Thoracic aorta (tissue), 2 donors: ENCODE measurements at places on chromosomes 6 and 20. TPM values are rescaled to one million over a fixed set of nuclear protein-coding genes. Genes with fewer than 3 reads are reported as not detected.

DNA sequence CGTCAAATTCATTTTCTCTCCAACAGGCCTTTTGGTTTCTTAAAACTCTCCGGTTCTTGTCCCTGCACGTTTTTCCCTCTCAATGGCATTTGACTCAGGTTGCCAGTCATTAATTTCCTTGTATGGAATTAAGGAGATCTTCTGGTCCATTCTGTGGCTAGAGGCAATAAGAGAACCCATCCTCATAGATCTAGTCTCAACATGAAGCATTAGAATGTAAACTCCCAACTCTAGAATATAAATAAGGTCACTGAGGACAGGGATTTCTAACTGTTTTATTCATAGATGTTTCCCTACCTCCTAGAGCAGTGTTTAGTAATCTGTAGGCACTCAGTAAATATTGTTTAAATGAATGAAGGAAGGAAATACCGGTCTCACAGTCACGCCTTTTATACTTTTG lies 185.2 kb upstream of the FLRT3 start:
- no peak for DNase-seq

DNA sequence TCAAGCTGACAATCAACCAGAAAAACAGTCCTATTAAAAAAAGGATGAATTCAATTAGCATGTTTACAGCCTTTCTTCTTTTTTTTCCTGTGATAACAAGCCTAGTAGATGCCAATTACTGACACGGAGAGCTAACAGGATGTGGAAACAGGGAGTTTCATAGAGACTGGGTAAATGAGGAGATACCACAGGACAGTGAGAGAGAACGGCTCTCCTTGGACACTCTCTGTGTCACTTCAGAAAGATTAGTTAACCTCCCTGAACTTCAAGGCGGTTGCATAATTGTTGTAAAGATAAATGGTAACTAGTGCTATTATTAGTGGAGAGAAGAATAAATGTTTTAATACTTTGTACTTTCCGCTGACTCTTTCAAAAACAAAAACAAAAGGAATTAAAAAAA lies 14.8 kb downstream of the SLC17A5 start:
- DNase-seq, result no peak

GRCh38 chr20:49973981-49974380 lies 8.8 kb upstream of the SNAI1 start:
- DNase-seq, result no peak

DNA sequence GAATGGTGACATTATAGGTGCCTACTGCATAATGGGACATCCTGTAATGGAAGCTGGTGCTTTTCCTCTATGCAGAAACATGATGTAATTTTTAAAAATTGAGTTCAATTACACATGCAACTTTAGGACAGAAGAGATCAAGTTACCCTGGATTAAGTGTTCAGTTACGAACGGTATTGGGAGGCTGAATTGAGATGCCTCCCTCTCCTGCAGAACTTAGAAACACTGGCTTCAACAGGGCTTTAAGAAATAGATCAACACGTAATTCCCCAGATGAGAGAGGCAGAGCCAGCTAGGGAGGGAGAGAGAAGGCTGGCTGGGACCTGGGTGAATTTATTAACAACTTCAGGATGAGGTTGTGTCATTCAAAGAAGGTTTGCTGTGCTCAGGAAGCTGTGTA lies 232.8 kb downstream of the CDH26 start:
- DNase-seq, result no peak

- no peak for DNase-seq
Observed at GRCh38 chr20:18822832-18823231, 9.2 kb downstream of the SCP2D1 start.

GRCh38 chr6:168122521-168122920 lies 43.5 kb upstream of the FRMD1 start:
- no peak for DNase-seq

GRCh38 chr6:43052842-43053544 lies 658 bp downstream of the CUL7 start:
- DNase-seq, result no peak

- DNase-seq, result no peak
Observed at GRCh38 chr6:35042031-35042815, 98.9 kb downstream of the TCP11 start.

- DNase-seq, result no peak
Observed at GRCh38 chr20:8535403-8536261, 403.6 kb downstream of the PLCB1 start.

DNA sequence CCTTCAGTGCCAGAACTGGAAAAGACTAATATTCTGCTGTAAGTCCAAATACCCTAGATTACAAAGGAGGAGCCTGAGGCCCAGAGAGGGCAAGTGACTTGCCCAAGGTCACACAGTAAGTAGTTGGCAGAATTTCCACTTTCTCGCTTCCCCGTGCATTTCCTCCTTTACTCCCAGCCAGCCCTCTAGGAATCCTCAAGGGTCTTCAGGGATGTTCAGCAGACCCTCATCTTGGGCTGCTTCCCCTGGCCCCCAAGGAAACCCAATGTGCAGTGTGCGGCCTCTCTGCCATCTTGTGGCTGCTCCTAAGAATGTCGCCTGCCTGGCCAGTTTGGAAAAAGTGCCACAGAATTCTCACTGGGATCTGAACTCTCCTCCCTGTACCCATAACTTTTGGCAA lies 217.7 kb upstream of the LRFN2 start:
- no peak for DNase-seq

GRCh38 chr6:148044261-148044751 lies 298.3 kb upstream of the SASH1 start:
- no peak for DNase-seq

- no peak for DNase-seq
Observed at GRCh38 chr6:69285054-69285453, 511.8 kb downstream of the LMBRD1 start.

DNA sequence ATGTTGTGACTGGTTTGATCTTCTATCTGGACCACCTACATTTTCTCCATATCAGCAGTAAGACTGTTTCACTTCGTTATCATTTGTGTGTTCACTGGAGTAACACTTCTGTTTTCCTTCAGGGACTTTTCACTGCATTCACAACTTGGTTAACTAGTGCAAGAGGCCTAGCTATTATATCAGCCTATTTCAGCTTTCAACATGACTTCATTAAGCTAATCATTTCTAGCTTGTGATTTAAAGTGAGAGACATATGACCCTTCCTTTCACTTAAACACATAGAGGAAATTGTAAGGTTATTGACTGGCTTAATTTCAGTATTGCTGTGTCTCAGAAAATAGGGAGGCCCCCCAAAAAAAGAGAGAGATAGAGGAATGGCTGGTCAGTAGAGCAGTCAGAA lies 622.8 kb upstream of the NRSN1 start:
- DNase-seq, result no peak

DNA sequence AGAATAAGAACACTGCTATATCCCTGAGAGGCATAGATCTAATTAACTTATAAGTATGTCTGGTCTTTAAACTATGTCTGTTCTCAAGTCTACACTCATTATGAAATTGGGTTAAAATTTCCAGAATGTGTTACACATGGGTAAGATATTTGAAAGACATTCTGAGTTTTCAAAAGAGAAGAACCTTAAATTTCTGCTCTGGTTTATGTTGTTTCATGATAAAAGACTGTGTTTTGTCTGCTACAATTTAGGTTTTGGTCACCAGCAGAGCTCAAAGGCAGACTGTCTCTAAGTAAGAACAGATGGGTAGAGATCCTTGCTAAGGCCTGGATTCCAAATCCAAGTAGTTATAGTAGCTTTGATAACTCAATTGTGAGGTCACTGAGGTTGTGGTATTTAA lies 6.0 kb downstream of the STMND1 start:
- no peak for DNase-seq

Gene MARCKS
- 34.3 TPM for total RNA-seq

Gene HLA-DQB1
- total RNA-seq, result 11.1 TPM

- no peak for DNase-seq
Observed at GRCh38 chr20:16007164-16007563, 566.1 kb downstream of the KIF16B start.

DNA sequence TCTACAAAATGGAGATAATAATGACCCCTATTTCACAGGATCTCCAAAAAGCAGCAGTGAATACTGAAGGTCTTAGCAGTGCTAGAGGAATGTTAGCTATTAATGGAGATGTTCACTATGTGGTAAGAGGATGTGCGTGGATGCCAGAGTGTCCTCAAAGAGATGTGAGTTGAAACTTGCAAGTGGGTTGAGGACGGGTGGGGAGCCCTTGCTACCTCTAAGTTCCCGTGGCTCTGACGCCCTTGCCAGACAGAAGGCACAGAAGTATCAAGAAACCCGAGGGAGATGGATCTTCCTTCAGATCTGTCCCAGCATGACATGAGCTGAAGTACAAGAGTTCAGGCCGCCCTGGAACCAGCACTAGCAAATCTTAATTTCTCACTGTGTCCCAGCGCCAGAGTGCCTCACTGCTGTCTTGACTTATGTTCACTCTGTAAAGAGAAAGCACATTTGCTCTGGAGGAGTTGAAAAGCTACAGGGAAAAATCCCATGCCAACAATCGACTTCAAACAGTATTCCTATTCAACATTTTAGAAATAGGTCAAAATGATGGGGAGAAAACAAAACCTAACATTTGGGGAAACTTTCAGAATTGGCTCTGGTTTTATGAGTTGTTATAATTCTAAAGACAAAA lies 59.5 kb downstream of the FYN start:
- no peak for DNase-seq

GRCh38 chr6:38099221-38099620 lies 279.7 kb downstream of the ZFAND3 start:
- no peak for DNase-seq

DNA sequence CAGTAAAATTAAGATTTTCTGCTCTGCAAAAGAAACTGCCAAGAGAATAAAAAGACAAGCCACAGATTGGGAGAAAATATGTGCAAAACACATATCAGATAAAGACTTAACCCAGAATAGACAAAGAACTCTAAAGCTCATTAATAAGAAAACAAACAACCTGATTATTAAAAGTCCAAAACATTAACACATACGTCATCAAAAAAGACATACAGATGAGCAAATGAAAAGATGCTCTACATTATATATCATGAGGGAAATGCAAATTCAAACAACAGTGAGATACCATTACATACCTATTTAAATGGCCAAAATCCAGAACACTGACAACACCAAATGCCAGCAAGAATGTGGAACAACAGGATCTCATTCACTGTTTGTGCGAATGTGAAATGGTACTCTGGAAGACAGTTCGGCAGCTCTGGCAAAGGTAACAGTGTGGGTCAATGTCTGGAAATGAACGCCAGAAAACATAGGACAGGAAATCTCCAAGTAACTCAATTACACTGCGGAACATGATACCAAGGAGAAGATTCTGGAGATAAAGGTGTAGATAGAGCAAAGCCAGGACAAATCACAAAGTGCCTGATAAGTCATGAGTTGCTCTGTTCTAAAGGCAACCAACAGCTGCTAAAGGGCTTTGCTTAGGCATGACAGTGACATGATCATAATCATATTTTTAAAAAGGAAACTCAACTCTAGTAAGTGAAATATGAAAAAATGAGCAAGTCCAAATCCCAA lies 96.8 kb downstream of the PDE10A start:
- DNase-seq, result no peak

DNA sequence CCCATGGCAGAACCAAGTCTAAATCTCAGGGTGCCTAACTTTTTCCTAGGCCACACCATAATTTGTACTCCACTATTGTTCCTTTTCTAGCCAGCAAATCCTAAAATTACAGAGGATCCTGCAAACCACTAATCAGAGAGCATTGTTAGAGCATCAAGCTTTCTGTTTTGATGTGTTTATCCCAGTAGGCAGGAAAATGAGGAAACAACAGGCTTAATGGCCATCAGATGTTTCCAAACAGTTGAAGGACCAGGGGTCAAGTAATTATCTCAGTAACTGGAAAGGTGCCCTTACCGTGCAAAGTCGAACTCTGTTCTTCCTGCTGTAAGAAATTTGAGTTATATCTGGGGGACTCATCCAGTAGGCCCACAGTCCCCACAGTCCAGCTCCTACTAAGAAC lies 58.7 kb downstream of the RALY start:
- no peak for DNase-seq

GRCh38 chr20:17635332-17636244 lies 46.5 kb downstream of the RRBP1 start:
- DNase-seq, result no peak

GRCh38 chr6:20575125-20575524 lies 40.9 kb downstream of the CDKAL1 start:
- no peak for DNase-seq

DNA sequence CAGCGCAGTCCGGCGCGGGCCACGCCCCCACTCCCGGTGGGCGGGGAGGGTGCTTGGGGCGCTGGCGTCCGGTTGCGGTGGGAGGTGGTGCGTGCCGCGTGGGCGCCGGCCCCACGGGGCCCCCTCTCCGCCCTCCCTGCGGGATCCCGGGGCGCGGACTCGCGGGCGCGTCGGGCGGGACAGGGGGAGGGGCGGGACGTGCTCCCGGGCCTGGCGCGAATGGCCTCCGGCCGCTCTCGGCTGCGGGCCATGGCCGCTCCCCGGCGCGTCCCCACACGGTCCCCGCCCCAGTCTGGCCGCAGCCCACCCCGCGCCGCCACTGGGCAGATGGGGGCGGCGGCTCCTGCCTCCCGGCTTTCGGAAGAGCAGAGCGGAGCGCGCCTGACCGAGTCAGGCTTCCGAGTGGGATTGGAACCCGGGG lies 771 bp upstream of the PPP1R3G start:
- no peak for DNase-seq

Gene PLAGL1
- 33.6 TPM for total RNA-seq

Gene CLVS2
- 0.07 TPM for total RNA-seq

DNA sequence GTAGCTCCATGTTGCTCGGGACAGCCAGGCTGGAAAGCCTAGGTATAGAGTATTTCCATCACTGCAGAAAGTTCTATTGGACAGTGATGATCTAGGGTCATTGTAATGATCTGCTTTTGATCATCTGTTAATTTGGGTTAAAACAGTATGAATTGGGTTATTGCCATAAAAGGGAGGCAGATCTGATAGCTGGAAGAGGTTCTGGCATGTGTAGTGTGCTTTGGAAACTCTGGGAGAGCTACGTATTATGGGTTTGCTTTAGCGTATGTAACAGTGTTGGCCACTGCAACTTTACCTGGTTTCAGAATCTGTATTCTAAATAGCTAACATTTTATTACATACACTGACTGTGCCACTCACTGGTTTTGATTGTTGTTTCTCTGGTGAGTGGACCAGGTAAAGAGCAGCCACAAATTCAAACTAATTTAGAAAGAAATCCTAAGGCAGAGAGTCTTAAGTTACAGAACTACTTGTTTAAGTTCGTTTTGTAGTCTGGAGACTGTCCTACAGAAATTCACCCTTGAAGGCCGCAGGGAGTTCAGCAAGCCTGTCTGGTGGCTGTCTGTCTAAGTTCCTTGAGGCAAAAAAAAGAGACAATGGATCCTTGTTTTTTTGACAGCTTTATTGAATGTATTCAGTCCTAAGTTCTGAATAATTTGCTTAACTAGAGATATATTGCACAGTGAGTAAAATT lies 300.3 kb downstream of the PRL start:
- DNase-seq, result no peak
